Right cardiac atrium (tissue), 5 donors: ENCODE measurements at places on chromosomes 13 and 19.
A peak's percentile ranks its signal among the peaks of the same experiment; 100 is the strongest.

DNA sequence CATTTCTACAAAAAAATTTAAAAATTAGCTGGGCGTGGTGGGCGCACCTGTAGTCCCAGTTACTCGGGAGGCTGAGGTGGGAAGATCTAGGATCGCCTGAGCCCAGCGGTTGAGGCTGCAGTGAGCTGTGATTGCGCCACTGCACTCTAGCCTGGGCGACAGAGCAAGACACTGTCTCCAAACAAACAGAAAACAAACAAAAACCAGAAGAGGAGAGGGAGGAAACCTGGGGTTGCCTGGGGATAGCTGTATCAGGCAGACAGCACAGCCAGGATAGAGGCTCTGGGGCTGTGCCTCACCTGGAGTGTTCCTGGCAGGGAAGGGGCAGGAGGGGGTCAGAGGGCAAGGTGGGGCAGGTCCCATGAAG, 2.6 kb upstream of the POLR2E start:
- no peak for DNase-seq

GRCh38 chr13:46165485-46166223, 16.3 kb downstream of the LCP1 start:
- DNase-seq = no peak

DNA sequence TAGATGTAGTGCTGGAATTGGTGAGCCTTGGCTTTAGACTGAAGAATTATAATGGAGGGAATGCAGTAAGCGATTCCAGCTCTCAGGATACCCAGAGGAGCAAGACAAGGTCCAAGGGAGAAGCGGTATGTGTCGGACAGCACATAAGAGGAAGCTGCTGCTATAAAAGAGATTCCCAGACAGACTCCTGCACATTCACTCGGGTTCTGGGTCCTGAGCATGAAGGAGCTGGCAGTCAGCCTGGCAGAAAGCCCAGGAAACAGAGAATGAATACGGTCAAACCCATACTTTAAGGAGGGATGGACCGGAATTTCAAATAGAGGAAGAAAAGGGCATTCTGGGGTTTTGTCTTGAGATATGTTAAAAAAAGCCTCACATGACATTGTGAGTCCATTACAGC, 308.3 kb downstream of the DNAJC15 start:
- DNase-seq = no peak

GRCh38 chr19:4583961-4584669, 24.6 kb upstream of the SEMA6B start:
- peak; percentile 59 for DNase-seq

DNA sequence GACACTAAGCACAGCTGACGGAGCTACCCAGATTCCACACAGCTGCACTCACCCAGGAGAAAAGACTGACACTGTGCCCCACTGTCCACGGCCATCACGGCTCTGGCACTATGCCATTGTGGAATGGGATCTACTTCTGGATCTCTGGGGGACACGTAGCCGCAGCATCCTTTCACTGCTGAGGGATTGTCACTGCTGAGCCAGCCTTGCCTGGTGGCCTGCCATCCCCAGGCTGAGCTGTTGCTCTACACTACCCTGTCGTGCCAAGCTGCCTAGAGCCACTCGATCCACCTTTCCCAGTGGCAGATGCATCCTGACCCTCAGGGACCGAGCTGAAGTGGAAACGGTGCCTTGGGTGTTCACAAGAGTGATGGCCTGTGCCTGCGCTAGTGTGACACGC, 5.0 kb upstream of the LILRB5 start:
- no peak for DNase-seq

DNA sequence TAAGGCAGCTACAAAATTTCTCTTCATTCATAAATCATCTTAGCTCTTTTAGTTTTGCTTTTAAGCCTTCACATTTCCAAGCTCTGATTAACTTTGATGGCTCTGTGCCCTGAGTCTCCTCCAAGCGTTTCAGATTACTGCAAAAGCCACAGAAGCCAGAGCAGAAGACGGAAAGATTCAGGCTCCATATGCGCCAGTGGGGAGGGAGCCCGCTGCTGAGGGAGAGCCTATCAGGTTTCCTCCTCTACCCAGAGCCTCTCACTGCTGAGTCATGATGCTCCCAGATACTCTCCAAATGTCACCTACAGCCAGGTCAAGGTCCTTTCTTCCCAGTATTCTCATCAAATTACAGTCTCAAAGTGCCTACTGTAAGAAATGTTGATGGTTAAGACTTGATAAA, 193.6 kb downstream of the RAP2A start:
- DNase-seq = peak; percentile 81

DNA sequence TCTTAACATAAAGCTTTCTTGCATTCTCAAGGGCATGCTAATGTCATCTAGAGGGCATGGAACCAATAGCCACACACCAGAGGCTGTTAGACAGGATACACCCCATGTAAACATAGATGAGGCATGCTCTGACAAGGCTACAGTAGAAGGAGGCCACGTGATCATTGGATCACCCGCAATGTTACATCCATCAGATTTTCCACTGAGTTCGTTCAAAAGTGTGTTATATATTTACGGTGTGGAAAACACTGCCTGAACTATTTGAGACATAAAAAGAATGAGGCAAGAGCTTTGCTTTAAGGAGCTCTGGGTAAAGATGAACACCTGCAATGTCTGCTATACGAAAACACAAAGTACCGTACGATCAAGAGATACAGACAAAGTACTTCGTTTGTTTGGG, 817.5 kb upstream of the SLC10A2 start:
- no peak for DNase-seq
